ENCODE measurements at places on chromosomes 1 and 21.

- DNase-seq, result no peak
Measured at GRCh38 chr1:162756523-162756922, 34.0 kb upstream of the HSD17B7 start.

DNA sequence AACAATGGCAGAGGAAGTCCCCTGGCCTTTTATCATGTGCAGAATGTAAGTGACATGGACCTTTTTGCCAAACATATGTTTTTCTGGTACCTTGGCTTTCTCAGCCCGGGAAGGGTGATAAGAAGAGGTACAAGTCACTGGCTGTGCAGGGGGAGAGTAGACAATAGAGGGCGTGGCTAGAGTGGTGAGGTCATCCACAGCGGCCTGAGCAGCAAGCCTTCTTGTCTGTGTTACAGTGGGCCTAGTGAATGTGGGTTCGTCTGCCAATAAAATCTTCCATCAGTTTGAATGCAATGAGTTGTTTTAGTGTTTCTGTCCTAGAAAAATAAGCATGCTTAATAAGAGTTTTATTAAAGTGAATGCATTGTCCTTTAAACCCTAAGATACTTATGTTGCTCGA lies 59.0 kb upstream of the PGD start:
- DNase-seq, result no peak

GRCh38 chr1:219539645-219540254 lies 73.2 kb downstream of the ZC3H11B start:
- no peak for DNase-seq

DNA sequence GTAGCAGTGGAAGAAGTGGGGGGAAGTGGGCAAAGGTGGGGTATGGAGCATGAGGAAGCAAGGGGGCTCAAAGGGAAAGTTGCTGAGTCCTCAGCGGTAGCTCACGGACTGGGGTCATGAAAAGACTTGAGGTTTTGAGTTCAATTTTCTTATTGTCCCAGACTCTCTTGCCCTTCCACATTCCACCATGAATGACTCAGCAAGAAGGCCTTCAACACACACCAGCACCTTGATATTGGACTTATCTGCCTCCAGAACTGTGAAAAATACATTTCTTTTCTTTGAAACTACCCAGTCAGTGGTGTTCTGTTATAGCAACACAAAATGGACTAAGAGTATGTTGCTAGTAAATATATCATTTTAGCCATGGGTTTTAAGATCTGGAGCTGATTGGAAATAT lies 17.3 kb upstream of the RHBDL2 start:
- no peak for DNase-seq

DNA sequence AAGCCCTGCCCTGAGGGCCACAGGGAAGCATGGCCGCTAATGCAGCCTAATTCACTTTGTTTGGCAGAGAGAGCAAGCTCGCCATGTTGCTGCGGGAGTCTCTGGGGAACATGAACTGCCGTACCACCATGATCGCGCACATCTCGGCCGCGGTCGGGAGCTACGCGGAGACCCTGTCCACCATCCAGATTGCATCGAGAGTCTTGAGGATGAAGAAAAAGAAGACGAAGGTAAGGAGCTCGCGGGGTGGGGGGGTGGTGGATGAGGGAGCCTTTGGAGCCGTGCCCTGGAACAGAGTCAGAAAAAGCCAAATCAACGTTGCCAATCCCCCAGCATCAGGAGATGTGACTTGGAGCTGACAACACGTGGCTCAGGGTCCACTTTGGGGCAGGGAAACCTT lies 529.4 kb downstream of the KIF26B start:
- no peak for DNase-seq

DNA sequence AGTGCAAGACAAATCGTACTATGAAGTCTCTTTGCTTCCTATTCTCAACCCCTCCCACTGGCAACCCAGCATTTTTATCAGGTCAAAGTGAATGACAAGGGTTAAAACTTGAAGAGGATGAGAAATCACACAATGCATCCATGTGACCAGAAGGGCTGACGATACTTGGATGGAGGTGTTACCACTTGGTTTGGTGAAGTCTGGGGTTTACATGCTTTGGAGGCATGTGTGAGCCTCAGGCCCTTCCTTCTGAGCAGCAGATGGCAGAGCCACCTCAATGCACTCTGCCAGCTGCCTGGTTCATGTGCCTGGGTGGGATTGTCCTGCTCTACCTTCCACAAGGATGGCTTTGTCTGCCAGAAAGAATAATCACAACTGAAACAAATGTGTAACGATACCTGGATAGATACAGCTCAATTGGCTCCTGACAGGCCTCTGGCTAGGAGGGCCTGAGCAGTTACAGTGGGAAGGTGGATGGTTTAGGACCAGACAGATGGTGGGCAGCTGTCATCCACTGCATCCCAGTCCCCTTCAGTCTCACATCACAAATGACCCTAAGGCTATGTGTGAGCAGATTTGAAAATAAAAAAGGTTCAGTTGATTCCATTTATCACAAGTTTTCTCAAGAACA lies 51.5 kb upstream of the CNIH3 start:
- DNase-seq, result no peak

GRCh38 chr1:26824731-26825130 lies 1.8 kb upstream of the ZDHHC18 start:
- DNase-seq, result no peak
